ENCODE measurements at places on chromosomes 1 and 21.
A peak's percentile ranks its signal among the peaks of the same experiment; 100 is the strongest.

DNA sequence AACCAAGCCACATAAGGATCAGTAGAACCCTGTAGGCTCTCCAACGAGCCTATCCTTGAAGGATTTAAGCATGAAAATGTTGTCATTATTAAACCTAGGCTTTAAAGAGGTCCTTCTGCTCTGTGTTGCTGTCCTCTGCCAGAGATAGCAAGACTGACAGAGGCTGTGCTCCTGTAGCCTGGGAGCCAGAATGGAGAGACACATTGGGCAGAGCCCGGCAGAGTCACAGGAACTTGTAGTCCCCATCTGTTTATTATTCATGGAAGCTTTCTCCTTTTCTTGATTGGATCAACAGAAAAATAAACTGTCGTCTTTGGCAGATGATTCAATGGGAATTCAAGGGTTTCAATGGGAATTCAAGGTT lies 19.2 kb upstream of the SLAMF1 start:
- DNase-seq: no peak

DNA sequence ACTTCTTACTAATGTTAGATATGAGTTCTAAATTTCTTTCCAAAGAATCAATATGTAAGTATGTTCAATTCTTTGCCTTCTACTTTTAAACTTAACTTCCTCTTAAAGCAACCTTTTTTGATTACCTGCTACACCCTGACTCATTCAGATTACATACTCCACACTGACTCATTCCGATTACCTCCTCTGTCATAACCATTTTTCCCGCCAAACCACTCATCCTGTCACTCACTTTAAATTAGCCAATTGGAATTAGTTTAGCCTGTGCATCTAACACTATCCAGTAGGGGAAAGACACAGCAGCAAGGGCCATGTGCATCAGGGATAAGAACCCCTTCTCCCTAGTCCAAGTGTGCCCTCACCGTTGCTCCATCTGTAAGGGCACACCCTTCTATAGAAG lies 815.5 kb downstream of the BRINP3 start:
- DNase-seq: peak; percentile 67

GRCh38 chr1:85846706-85847105 lies 138.5 kb upstream of the ZNHIT6 start:
- no peak for DNase-seq

DNA sequence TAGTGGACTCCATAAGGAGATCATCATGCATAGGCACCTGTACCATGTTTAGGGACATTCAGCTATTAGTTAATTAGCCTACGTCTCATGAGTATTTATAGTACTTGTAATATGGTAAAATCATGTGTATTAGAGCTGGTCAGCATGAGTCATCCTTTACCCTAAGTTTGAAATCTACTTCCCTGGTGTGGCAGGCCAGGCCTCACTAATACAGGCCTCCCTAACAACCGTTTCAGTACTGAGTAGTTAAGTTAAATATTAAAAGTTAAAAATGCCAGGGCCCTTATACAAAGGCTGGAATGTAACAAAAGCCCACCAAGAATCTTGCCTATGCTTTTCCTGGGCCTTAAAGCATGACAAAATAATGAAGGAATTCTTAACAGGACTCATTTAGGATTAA lies 356.3 kb upstream of the DPYD start:
- DNase-seq: no peak

GRCh38 chr1:113905435-113905861 lies 322 bp downstream of the DCLRE1B start:
- DNase-seq: no peak

GRCh38 chr1:163399976-163400601 lies 78.3 kb downstream of the NUF2 start:
- DNase-seq: no peak

DNA sequence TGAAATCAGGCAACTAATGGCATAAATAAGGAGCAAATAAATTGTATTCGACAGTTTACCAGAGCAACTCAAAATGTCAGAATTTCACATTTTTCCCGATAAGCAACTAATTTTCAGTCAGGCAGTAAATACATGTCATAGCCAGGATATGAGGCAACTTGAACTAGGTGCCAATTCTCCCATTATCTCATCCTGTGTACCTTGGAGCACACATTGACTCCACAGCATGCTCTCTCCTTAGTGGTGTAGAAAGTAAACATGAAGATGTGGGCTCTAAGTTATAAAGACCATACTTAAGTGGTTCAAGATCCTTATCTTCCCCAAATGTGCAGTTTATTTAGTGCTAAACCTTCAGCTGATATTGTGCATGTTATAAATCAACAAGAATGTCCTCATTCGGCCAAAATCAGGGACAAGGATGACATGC lies 197.8 kb downstream of the VAV3 start:
- DNase-seq: no peak

DNA sequence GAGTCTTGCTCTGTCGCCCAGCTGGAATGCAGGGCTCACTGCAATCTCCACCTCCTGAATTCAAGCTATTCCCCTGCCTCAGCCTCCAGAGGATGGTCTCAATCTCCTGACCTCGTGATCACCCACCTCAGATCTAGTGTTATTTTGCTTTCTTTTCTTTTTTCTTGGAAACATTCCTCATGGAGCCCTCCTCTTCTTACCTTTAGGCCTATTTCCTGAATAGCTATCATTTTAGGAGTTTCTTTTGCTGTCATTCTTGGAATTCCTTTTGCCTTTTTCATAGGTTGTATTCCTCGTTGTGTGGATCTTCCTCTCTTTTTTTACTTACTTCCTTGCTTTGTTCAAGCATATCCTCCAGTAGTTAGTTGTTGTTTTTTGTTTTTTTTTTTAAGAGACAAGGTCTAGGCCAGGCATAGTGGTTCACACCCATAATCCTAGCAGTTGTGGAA lies 173.8 kb downstream of the RASAL2 start:
- peak; percentile 7 for DNase-seq

DNA sequence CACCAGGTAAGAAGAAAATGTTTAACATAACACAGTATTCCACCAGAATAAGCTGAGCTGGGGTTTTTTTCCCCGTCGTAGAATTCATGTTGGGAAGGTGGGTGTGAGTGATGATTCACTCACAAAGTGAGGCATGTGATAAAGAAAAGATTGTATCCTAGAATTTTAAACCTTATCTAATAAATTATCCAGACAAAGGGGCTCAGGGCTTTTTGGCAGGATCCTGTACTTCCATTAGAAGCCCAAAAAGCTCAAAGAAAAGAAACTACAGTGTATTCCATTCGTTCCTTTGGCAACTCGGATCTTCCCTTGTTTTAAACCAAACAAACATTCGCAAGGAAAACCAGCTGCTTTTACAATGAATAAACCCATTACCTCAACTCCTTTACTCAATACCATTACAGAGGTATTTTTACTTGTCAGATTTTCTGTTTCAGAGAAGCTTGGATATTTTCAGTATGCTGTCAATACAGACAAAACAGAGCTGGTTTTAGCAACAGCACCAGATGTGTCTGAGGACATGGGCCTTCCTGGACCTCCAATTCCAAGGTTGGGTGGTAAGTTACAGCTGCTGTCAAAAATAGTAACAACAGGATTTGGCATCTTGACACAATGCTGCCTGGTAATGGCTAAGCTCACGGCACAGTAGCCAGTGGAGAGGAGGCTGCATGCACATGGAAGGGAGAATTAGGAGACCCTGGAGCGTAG lies 159.9 kb upstream of the RUNX1 start:
- no peak for DNase-seq

DNA sequence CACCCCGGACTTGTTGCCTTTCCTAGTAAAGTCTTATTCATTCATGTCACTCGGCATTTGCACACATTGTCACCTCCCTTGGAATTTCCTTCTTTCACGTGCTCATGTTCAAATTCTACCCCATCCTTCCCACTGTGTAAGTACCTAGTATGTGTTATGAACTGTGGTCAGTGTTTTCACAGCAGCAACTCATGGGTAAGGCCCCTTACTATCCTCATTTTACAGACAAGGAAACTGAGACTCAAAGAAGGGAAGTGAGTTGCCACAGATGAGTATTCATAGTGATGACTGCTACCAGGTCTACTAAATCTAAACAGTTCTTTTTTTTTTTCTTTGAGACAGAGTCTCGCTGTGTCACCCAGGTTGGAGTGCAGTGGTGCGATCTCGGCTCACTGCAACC lies 10.5 kb downstream of the CITED4 start:
- no peak for DNase-seq

DNA sequence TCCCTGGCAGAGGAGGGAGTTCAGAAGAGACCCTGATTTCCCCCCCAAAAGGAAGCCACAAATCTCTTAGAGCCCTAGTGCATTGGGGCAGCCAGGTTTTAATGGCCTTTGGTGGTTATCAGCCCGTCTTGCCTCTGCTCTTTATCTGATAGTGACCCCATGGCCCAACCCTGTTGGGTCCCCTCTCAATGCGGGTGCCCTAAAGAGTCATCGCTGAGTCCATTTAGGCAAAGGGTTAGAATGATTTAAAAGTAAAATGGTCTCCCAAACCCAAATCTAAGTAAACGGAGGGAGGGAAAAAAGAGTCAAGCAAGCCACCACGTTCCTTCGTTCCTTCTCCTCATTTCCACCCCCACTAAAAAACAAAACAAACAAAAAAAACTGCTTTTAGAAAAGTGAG lies 164.0 kb downstream of the RUNX1 start:
- no peak for DNase-seq

GRCh38 chr1:203037509-203038190 lies 11.4 kb downstream of the PPFIA4 start:
- DNase-seq: no peak

DNA sequence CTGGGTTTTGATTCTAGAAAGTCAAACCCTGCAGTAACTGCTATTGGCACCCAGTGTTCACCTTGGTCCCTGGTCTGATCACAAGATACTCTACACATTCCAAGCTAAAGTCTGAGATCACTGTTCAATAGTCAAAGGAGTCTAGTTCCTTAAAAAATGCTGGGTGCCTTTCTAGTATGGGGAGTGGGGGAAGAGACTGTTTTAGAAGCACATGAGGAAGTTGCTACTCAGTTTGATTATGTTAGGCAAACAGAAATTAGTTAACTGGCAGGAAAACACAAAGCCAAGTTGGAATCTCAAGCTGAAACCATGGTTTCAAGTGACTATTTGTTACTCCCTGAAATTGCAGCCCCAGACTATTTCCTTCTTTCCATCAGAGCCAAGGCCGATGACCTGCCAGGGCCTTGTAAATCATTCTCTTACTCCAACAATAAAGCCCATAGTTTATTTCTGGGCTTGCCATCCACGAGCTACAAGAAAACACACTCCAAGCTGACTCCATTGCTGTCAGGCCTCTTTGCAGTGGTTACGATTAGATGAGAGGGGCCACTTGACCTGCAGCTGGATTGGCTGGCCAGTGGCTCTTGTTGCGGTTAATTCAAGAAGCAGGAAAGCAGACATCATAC lies 21.1 kb upstream of the VTCN1 start:
- DNase-seq: no peak

- DNase-seq: no peak
Measured at GRCh38 chr1:1929639-1930545, 10.8 kb upstream of the TMEM52 start.

DNA sequence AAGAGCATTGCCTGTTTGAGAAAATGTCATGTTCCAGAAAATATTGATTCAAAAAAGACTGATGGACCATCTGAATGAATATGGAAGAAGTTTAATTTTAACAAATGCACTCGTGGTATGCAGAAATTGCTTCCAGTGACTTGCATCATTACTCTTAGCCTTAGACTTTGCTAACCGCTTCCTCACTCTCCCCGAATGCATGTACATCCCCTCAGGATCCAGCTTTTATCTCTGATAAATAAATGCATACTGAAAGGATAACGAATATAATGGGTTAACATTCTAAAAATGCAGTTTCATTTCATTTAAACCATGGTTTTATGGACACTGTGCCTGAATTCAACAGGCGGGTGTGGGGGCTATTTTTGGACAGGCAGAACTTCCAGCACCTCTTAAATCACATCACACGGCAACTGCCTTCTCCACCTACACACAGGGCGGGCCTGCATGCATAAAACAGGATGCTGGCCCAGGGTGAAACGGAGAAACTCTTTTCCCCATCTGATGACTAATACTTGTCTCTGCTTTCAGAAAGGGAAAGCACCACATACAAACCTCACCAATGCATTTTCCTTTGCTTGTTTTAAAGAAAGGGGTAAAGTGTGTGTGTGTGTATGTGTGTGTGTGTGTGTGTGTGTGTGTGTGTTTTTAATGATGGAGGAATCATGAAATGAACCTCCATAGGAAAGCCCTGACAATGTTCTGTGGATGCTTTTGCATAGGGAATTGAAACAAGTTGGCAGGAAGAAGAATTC lies 48.7 kb downstream of the SPAG17 start:
- DNase-seq: no peak

DNA sequence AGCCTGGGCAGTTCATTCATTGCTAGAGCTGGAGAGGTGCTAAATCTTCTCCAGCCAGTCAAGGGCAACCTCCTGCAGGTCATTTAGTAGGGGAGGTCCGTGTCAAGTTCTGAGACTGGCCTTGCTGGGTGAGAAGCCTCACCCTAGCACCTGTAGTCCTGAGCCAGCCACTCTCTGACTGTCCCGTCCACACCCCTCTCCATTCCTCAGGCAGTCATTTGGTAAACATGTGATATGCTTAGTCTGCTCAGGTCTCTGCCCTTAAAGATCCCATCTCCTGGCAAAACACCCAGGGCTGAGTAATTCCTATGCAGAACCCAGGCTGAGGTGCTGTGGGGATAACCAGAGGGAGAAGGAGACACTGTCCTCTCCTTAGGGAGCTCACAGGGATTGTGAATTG lies 13.7 kb upstream of the IGFN1 start:
- no peak for DNase-seq

- no peak for DNase-seq
Measured at GRCh38 chr21:27564684-27565301, 597.9 kb upstream of the ADAMTS5 start.

DNA sequence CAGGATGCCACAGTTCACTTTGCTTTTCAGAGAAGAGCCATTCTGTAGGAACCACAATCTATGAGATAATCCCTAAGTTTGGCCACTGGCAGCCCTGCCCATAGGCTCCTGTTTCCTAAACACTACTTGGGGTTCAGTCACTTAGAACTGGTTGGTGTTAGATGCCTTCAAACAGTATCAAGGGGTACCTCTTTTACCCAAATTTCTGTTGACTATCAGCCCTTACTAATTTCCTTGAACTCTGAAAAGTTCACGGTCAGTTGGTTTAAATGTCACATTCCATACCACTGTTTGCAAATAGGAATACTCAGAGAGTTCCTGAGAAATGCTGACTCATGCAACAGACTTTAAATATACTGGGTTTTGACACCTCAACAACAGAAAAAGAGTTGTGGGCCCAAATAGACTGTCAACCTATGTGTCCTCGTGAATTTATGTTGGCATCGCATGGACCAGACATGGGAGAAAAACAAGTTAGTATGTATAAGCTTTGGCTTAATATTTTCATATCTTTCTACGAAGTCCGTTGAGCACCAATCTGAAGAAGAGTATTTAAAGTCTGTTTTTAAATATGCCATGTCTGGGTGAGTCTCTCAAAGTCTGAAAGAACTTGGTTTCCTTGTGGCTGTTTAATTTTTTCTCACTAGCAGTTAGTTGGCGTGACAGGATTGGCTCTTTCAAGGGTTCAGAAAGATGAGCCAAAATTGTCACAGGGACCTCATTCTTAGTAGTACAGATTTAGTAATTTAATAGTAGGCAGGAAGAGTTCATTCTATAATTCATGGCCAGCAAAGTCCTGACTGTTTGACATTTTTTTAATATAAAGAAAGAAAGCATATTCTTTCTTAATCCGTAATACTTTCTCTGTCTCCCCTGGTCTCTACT lies 56.5 kb upstream of the ZNF326 start:
- no peak for DNase-seq

- DNase-seq: no peak
Measured at GRCh38 chr1:8765198-8765597, 52.2 kb downstream of the RERE start.

All from HCT116 (cell line).